ENCODE measurements at places on chromosomes 7 and 10.

- H3K4me1 ChIP-seq, result no peaks in the 10 kb centered on the region
- H3K4me3 ChIP-seq, result no peak overlapping the region
- no peak overlapping the region for H3K27ac ChIP-seq
- no peaks in the 10 kb centered on the region for H3K36me3 ChIP-seq
- no peaks in the 10 kb centered on the region for H3K27me3 ChIP-seq
These were observed 742.3 kb downstream of the TYW1 start for GRCh38 chr7:67738958-67739357.

GRCh38 chr7:96401200-96401599 is 79.3 kb upstream of the SLC25A13 start:
- peaks cover 31% of the 10 kb centered on the region for H3K27me3 ChIP-seq
- no peak overlapping the region for H3K4me3 ChIP-seq
- DNase-seq, result no peak
- H3K36me3 ChIP-seq, result no peaks in the 10 kb centered on the region
- no peaks in the 10 kb centered on the region for H3K4me1 ChIP-seq

GRCh38 chr7:157652954-157653826 is 316.4 kb downstream of the DNAJB6 start:
- DNase-seq, result no peak
- no peaks in the 10 kb centered on the region for H3K4me1 ChIP-seq
- no peaks in the 10 kb centered on the region for H3K36me3 ChIP-seq
- no peak overlapping the region for H3K27ac ChIP-seq

GRCh38 chr10:102394801-102395399 is 605 bp upstream of the NFKB2 start:
- H3K36me3 ChIP-seq, result peaks cover 39% of the 10 kb centered on the region
- peak overlapping the region; percentile 97 for H3K27ac ChIP-seq
- no peaks in the 10 kb centered on the region for H3K27me3 ChIP-seq
- DNase-seq, result peak; percentile 71
- peak overlapping the region; percentile 96 for H3K4me3 ChIP-seq
- H3K4me1 ChIP-seq, result peaks cover 46% of the 10 kb centered on the region

- H3K27ac ChIP-seq, result no peak overlapping the region
- DNase-seq, result no peak
- peaks cover 38% of the 10 kb centered on the region for H3K27me3 ChIP-seq
These were observed 843 bp upstream of the PLPP4 start for GRCh38 chr10:120456143-120456625.
